ENCODE measurements at places on chromosomes 5 and 9. TPM values are rescaled to one million over a fixed set of nuclear protein-coding genes. Genes with fewer than 3 reads are reported as not detected.

DNA sequence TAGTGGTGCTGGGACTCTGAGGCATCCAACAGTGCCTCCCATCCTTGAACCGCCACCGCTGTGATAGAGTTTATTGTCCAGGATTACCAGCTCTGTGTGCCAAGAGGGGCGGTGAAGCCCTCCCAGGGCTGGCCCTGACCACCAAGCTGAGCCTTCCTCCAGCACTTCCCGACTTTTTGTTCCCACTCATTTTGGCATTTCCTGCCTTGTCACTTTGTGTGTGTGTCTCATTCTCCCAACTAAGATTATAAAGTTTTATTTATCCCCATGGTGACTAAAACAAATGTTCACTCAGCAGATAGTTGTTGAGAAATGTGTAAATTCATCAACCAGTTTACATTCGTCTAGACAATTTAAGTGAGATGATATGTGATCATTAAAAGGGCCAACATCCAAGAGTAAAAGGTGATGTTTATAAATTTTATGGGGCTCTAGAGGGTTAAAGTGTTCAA, 2.5 kb downstream of the F2R start:
- no peaks in the 10 kb centered on the region for H3K36me3 ChIP-seq
- no peak overlapping the region for H3K27ac ChIP-seq
- DNase-seq, result no peak
- no peak overlapping the region for H3K4me3 ChIP-seq

DNA sequence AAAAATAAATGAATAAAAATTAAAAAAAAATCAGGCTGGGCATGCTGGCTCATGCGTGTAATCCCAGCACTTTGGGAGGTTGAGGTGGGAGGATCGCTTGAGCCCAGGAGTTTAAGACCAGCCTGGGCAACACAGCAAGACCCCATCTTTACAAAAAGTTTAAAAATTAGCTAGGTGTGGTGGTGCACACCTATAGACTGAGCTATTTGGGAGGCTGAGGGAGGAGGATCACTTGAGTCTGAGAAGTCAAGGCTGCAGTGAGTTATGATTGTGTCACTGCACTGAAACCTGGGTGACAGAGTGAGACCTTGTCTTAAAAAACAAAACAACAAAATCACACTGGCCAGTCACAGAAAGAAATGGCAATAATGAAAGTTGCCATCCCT, 3.4 kb upstream of the CNTRL start:
- peaks cover 24% of the 10 kb centered on the region for H3K4me1 ChIP-seq
- no peaks in the 10 kb centered on the region for H3K36me3 ChIP-seq
- no peak for DNase-seq
- H3K27me3 ChIP-seq, result no peaks in the 10 kb centered on the region
- H3K4me3 ChIP-seq, result no peak overlapping the region

GRCh38 chr9:36815566-36816348, 218.3 kb downstream of the PAX5 start:
- peaks cover 16% of the 10 kb centered on the region for H3K27me3 ChIP-seq
- H3K4me1 ChIP-seq, result 0 out of 2 replicates have a peak, but pooled peaks cover 5% of the 10 kb centered on the region

DNA sequence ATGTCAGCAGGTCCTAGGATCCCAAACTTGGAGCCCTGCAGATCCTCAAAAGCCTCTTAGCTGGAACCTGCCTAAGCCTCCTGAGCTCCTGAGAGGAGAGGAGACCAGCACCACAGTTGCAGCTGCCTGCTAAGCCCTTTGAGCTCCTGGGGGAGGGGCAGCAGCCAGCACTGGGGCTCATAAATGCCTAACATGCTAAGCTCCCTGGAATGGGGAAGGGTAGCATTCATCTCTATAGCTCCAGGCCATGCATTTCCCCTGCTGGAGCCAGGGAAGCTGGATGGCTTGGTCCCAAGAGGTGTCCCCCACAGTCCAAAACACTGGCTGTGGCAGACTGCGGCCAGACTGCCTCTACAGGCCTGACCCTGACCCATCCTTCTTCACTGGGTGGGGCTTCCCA, 182.7 kb downstream of the KCNN2 start:
- DNase-seq, result no peak
- no peaks in the 10 kb centered on the region for H3K27me3 ChIP-seq
- no peak overlapping the region for H3K27ac ChIP-seq
- no peaks in the 10 kb centered on the region for H3K4me1 ChIP-seq

- H3K36me3 ChIP-seq, result no peaks in the 10 kb centered on the region
- no peak overlapping the region for H3K27ac ChIP-seq
- no peaks in the 10 kb centered on the region for H3K4me1 ChIP-seq
- no peak overlapping the region for H3K4me3 ChIP-seq
- no peaks in the 10 kb centered on the region for H3K27me3 ChIP-seq
- no peak for DNase-seq
Observed at GRCh38 chr5:119655061-119655460, 25.7 kb downstream of the FAM170A start.

DNA sequence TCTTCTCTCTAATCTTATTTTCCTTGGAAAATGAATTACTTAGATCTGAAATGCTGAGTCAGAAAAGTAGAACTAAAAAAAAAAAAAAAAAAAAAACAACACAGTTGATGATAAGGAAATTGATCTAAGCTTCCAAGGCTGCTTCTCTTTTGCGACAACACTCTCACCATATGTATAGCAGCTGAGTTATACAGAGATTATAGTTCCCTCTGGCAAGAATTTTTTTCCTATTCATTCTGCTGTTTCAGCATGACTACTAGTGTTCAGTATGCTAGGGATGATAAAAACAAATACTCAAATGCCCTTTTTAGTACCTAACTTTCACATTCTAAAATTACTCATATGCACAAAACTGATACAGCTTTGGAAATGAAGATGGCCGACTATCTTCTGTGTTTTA, 267.3 kb downstream of the MLLT3 start:
- no peak overlapping the region for H3K4me3 ChIP-seq
- H3K4me1 ChIP-seq, result peaks cover 18% of the 10 kb centered on the region
- no peaks in the 10 kb centered on the region for H3K36me3 ChIP-seq
- H3K27ac ChIP-seq, result no peak overlapping the region

The LCN1 gene
- not detected for total RNA-seq

The SLC27A4 gene
- total RNA-seq, result 18.8 TPM
